ENCODE measurements at places on chromosomes 2 and 18.

- DNase-seq, result no peak
Observed at GRCh38 chr2:218260166-218260565, 649 bp upstream of the GPBAR1 start.

DNA sequence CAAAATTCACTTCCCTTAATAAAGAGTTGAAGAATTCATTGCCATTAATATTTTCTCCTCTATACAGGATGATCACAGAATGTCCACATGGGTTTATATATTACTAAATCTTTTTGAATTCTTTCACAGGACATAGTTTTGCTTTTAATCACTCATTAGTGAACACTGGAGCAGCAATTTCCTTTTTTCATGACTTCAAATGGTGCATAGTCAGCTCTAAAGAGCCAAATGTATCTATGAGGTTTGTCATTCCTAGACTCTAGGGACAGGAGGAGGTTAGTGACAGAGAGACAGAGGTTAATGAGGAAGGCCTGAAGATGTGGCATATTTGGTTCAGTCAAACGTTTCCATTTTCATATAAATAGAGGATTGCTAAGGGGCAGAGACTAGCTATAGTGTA lies 111.8 kb downstream of the FSHR start:
- DNase-seq, result no peak

- no peak for DNase-seq
Observed at GRCh38 chr2:198534756-198535155, 730.4 kb downstream of the PLCL1 start.

GRCh38 chr2:27591745-27592144 lies 8.9 kb downstream of the ZNF512 start:
- no peak for DNase-seq

- no peak for DNase-seq
Observed at GRCh38 chr2:146579147-146579930, 1265.5 kb upstream of the ACVR2A start.

GRCh38 chr2:31107591-31108300 lies 30.5 kb downstream of the GALNT14 start:
- no peak for DNase-seq

GRCh38 chr18:76988031-76988826 lies 144.4 kb downstream of the MBP start:
- no peak for DNase-seq

All from activated naive CD8-positive, alpha-beta T cell treated with anti-CD3 and anti-CD28 coated beads, Interleukin-2, amount 10 ng/mL, durations not matched to agents 7 days and 5 days (primary cell).